NCI-H526 treated with DMSO at 0.1 percent for 48 hours (cell line): ENCODE measurements at places on chromosomes 5 and 9.

DNA sequence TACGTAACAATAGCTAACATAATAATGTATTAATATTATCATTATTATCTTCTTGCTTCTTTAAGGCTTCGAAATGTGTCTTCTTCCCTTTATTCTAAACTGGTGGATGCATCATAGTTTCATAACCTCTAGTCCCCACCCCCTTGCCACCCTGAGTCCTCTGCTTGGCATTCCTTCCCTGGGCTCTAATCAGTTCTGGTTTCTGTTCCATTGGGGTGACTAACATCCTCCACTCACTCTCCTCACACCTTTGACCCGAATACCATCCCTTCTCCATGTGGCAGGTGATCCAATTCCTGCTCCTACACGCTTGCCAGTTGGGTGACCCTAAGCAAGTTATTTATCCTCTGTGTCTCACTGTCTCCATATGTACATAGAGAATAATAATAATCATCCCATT lies 286.1 kb downstream of the TRPM3 start:
- DNase-seq: no peak

GRCh38 chr9:70525519-70525918 lies 111.1 kb upstream of the KLF9 start:
- no peak for DNase-seq

GRCh38 chr5:131628990-131629389 lies 6.0 kb downstream of the RAPGEF6 start:
- no peak for DNase-seq

- no peak for DNase-seq
Measured at GRCh38 chr5:91090995-91091394, 292.1 kb downstream of the ARRDC3 start.

GRCh38 chr5:77407152-77407551 lies 85.0 kb downstream of the WDR41 start:
- DNase-seq: no peak

GRCh38 chr5:113950186-113950585 lies 411.7 kb upstream of the KCNN2 start:
- DNase-seq: no peak

- no peak for DNase-seq
Measured at GRCh38 chr5:112064271-112064701, 307.3 kb upstream of the NREP start.

DNA sequence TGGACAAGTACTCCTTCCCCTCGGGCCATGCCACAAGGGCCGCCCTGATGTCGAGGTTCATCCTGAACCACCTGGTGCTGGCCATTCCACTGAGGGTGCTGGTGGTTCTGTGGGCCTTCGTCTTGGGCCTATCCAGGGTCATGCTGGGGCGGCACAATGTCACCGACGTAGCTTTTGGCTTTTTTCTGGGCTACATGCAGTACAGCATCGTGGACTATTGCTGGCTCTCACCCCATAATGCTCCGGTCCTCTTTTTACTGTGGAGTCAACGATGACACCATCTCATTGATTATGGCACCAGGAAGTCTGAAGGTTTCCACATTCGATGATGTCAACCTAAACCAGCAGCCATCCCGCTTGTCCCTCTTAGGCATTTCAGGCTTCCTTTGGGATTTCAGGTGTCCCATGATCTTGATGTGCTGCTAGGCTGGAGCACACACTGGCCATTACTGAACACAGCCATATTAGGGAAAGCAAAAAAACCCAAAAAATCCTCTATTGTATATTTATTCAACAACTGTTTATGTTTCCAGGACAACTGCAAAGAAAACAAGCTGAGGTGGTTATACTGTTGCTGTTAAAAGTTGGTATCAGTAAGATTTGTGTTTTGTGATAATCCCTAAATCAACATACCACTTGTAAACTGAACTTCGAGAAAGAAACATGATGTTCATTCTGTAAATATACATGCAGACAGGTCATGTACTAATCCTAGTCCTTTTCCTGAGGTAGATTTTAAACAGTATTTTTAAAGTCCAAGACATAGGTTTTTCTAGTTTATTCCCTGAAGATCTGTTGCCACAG lies 1.1 kb downstream of the PLPP6 start:
- DNase-seq: peak; percentile 55

- no peak for DNase-seq
Measured at GRCh38 chr5:174187481-174187880, 142.0 kb downstream of the NSG2 start.

GRCh38 chr9:72899734-72900477 lies 52.9 kb downstream of the ALDH1A1 start:
- no peak for DNase-seq
